Endothelial cell of umbilical vein (primary cell): ENCODE measurements at places on chromosomes 2 and 18. TPM values are rescaled to one million over a fixed set of nuclear protein-coding genes. Genes with fewer than 3 reads are reported as not detected.

Gene OTOS
- not detected in 2 replicates for polyA plus RNA-seq

Gene LRRTM1
- polyA plus RNA-seq: not detected in 2 replicates

Gene CENPO
- polyA plus RNA-seq: 25.4 and 26.8 TPM in 2 replicates

Gene ARHGAP28
- polyA plus RNA-seq: 3.3 and 3.8 TPM in 2 replicates

Gene RESP18
- not detected in 2 replicates for polyA plus RNA-seq

Gene COPS9
- 361 and 398 TPM in 2 replicates for polyA plus RNA-seq

Gene CD8A
- polyA plus RNA-seq: not detected in 2 replicates

Gene DNER
- 0.01 and 0.05 TPM in 2 replicates for polyA plus RNA-seq

Gene DPP4
- 0.53 and 0.84 TPM in 2 replicates for polyA plus RNA-seq

Gene ERBB4
- 0.01 and 0.03 TPM in 2 replicates for polyA plus RNA-seq

Gene C2orf80
- polyA plus RNA-seq: not detected in 2 replicates

Gene SMIM21
- polyA plus RNA-seq: not detected in 2 replicates

Gene GDF7
- polyA plus RNA-seq: 3.9 and 4.1 TPM in 2 replicates

Gene REG3G
- polyA plus RNA-seq: not detected in 2 replicates

Gene MRO
- polyA plus RNA-seq: not detected in 2 replicates

Gene C18orf54
- 2.6 and 4.2 TPM in 2 replicates for polyA plus RNA-seq

Gene FHL2
- 491 and 497 TPM in 2 replicates for polyA plus RNA-seq

Gene ALKAL2
- not detected in 2 replicates for polyA plus RNA-seq

Gene GULP1
- polyA plus RNA-seq: 24.4 and 24.7 TPM in 2 replicates

Gene DNAJC10
- 30.8 and 45.1 TPM in 2 replicates for polyA plus RNA-seq

Gene RUFY4
- polyA plus RNA-seq: not detected in 2 replicates

Gene APOB
- polyA plus RNA-seq: 0.06 and 0.07 TPM in 2 replicates

Gene DPP10
- polyA plus RNA-seq: not detected in 2 replicates

Gene AMMECR1L
- polyA plus RNA-seq: 12.1 and 14.8 TPM in 2 replicates

Gene SCYGR5
- polyA plus RNA-seq: not detected in 2 replicates

Gene PKDCC
- 3.0 and 4.1 TPM in 2 replicates for polyA plus RNA-seq

Gene HES6
- 2.2 and 4.3 TPM in 2 replicates for polyA plus RNA-seq
